Astrocyte (in vitro differentiated cells and primary cell): ENCODE measurements at places on chromosomes 12 and 14. TPM values are rescaled to one million over a fixed set of nuclear protein-coding genes. Genes with fewer than 3 reads are reported as not detected.

The OTOGL gene
- 0.16 and 0.53 TPM in 2 replicates for total RNA-seq

The SLC25A3 gene
- total RNA-seq: 653 and 660 TPM in 2 replicates

DNA sequence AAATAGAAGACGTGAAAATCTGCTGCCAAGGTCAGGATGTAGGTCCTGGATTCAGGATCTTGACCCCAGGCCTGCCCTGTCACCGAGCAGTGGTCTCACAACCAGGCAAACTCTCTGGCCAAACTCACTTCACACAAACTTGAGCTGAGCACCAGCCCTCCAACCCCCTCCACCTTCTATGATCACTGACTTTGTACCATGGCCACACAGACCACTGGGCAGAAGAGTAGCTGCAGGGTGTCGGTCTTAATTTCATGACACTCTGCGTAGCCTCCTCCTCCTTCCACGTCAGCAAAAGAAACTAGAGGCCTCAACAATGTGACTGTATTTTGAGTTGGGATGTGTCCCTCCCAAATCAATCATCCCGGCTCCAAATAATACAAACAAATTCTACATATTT, 7.2 kb upstream of the TBX3 start:
- H3K27me3 ChIP-seq: peaks cover 97% of the 10 kb centered on the region
- DNase-seq: no peak
- no peaks in the 10 kb centered on the region for H3K36me3 ChIP-seq
- H3K27ac ChIP-seq: no peak overlapping the region

The AMDHD1 gene
- 0.52 and 0.62 TPM in 2 replicates for total RNA-seq

DNA sequence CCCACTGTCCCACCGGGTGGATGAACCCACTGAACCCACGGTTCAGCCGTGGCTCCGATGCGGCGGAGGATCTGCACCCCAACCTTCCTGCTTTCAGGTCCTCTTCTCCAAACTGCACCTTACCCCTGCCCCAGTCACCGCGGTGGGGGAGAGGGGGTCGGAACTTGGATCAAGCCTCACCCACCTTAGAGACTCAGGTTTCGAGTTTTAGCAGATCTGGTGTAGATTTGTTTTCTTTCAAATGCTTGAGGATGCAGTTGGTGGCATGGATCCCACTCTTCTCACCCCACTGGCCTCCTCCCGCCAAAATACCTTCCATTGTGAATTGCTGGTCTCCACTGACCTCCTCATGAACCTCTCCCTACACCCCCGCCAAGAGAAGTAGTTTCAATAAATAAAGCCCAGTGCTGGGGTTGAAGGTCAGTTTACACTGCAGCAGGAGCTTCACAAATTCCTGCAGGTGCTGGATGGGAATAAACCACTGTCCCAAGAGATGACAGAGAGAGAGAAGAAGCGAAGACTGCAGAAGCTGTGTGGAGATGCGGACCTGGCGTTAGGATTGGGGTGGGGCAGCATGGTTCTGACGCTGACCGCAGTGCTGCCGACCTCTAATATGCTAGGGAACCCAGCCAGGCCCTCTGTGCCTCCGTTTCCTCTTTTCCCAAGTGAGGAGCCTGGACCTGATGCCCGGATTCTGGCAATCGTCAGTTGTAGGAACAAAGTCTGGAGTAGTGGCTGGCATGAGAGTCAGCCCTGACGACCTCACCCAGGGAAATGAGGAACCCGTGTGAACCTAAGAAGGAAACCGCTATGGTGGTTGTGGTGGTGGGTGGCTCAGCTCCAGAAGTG, 7.4 kb downstream of the TTC6 start:
- no peaks in the 10 kb centered on the region for H3K4me1 ChIP-seq
- no peaks in the 10 kb centered on the region for H3K36me3 ChIP-seq
- no peak for DNase-seq
- H3K27me3 ChIP-seq: peaks cover 88% of the 10 kb centered on the region

GRCh38 chr12:56078931-56079722, 838 bp upstream of the ERBB3 start:
- no peaks in the 10 kb centered on the region for H3K36me3 ChIP-seq
- H3K27ac ChIP-seq: no peak overlapping the region
- peaks cover 6% of the 10 kb centered on the region for H3K4me1 ChIP-seq

DNA sequence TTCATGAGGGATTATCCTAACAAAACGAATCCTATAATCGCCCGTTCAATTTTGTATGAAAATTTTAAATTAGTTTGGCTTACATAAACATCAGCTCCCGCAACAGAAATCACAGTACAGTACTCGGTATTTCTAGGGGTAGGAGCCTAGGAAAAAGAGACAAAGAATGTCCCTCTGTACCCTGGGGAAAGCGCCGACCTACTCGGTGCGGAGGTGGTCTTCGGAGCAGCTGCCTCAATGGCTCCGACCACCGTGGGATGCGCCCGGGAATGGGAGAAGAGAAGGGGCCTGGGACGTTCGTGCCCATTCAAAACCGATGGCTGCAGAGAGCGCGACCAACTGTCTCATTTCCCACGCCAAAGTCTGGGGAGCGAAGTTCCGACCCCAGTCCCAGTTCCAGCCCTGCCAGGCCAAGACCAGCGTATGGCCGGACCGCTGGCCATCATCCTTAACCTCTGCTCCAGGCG, 618 bp downstream of the GNPNAT1 start:
- peak overlapping the region; percentile 87 for H3K27ac ChIP-seq
- H3K4me1 ChIP-seq: peaks cover 17% of the 10 kb centered on the region
- H3K4me3 ChIP-seq: peak overlapping the region; percentile 94
- H3K27me3 ChIP-seq: no peaks in the 10 kb centered on the region

DNA sequence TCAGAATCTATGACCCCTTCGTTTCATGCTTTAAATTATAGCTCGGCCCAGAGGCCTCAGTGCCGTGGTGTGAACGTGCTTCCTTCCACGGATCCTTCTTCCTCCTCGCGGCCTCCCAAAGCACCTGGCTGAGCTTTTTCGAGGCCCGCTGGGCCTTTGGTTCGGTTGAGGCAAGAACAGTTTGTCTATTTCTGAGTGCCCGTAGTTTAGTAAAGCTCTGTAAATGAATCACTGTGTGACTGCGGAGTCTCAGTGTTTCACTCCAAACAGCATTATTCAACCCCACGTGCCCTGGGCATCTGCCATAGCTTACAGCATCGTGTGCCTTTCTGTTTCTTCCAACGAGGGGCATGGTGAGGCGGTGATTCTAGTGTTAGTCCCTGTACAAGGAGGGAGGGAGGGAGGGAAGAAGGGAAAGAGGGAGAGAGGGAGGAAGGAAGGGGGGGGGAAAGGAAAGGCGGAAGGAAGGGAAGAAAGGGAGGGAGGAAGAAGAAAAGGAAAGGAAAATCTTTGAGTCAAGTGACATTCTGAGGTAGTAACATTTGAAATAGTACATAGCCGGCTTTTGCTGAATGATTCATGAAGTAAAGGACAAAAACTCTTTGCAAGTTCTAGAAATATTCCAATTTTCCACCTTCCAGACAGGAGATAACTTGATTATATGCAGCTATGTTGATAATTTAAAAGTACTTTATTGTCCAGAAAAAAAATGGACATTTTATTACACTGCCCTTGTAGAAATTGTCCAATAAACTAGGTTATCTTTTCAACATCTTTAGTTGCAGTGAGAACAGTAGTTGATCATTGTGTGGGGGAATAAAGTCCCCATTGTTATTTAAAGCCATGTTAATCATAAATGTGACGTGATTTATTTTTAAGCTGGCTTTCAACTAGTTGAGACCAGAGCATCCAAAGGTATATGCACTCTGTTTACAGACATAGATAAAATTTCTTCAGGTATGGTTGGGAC, 1.2 kb upstream of the TRIM9 start:
- H3K27ac ChIP-seq: peak overlapping the region; percentile 68
- no peaks in the 10 kb centered on the region for H3K36me3 ChIP-seq
- H3K4me1 ChIP-seq: peaks cover 21% of the 10 kb centered on the region
- peak; percentile 46 for DNase-seq

The NPFF gene
- total RNA-seq: 0.82 TPM in 1 of 2 replicates, not detected in the other

The PRR4 gene
- 1.1 and 2.2 TPM in 2 replicates for total RNA-seq

The DTX1 gene
- total RNA-seq: 4.6 and 5.5 TPM in 2 replicates

The SCFD1 gene
- 82.2 and 93.5 TPM in 2 replicates for total RNA-seq

The KLRF1 gene
- total RNA-seq: not detected in 2 replicates

DNA sequence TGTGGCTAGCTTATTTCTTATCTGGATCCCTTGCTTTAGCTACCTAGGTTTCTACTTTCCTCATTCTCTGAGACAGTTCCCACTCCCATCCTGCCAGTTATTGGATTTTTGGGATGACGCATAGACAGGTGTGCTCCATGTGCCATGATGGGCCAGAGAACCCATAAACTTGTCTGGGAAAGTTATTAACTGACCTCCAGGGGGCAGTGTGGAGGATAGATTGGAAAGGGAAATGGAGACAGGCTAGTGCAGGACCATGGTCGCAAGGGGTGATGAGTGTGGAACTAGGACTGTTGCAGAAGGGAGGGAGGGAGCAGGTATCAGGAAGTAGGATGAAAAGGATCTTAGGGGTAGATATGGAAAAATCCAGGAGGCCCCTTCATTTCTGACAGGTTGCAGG, 80.3 kb downstream of the ESRRB start:
- no peaks in the 10 kb centered on the region for H3K4me1 ChIP-seq
- H3K27ac ChIP-seq: no peak overlapping the region
- no peaks in the 10 kb centered on the region for H3K36me3 ChIP-seq
- no peak overlapping the region for H3K4me3 ChIP-seq

GRCh38 chr12:56202366-56202765, 13.1 kb upstream of the SMARCC2 start:
- no peak overlapping the region for H3K4me3 ChIP-seq
- H3K36me3 ChIP-seq: peaks cover 30% of the 10 kb centered on the region
- H3K4me1 ChIP-seq: peaks cover 7% of the 10 kb centered on the region
- no peak overlapping the region for H3K27ac ChIP-seq
- DNase-seq: no peak

DNA sequence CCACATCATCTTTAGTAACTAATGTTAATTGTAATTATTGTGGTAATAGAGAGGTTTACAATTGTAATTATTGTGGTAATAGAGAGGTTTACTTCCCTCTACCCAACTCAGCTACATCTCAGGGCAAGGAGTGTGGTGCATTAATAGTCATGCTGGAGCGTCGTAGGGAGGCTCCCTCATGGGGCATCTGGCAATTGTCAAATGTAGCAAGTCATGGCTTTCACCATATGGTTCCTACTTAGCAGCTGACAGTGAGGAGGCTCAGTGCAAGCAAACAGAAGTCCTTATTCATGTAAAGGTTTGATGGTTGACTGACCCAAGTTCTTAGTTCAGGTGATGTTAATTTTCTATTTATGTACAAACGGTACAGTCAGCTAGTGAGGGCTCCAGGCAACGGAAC, 1012.0 kb downstream of the FLRT2 start:
- no peak overlapping the region for H3K4me3 ChIP-seq
- H3K27me3 ChIP-seq: no peaks in the 10 kb centered on the region
- no peaks in the 10 kb centered on the region for H3K36me3 ChIP-seq
- no peak overlapping the region for H3K27ac ChIP-seq
- no peak for DNase-seq

The MBIP gene
- 19.6 and 22.3 TPM in 2 replicates for total RNA-seq

- peaks cover 3% of the 10 kb centered on the region for H3K36me3 ChIP-seq
- H3K27me3 ChIP-seq: no peaks in the 10 kb centered on the region
- H3K27ac ChIP-seq: peak overlapping the region; percentile 94
- H3K4me1 ChIP-seq: peaks cover 6% of the 10 kb centered on the region
Observed at GRCh38 chr14:92122351-92122677, 545 bp downstream of the CPSF2 start.

DNA sequence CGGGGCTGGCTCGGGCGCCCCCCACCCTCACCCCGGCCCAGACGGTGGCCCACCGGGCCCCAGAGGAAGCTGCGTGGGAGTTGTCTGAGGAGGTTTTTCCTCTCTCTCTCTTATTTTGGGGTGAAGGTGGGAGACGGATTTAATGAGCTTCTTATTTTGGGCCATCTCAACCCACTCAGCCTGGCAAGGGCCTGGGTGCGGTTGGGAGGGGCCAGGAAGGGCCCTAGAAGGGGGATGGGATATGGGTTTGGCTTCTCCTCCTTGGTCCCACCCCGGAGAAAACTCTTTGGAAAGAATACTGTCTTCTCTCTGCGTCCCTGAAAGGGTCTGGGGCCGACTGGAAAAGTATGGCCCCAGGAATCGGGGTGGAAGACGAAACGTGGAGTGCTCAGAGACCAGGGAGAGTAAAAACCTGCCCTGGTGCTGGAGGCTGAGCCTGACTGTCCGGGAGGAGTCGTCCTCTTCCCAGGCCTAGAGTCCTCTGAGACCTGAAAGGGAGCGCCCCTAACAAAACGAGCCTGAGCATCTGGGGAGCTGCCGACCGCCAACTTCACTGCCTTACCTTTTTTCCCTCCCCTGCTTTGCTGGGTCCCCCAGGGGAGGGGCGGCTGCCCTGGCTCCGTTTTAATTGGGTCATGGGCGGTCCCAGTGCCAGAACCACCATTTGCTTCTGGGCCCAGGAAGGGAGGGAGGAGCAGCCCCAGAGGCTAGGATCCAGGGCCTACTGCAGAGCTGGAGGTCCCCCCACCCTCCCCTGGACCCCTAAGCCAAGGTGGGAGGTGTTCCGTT, 1.6 kb downstream of the MMP14 start:
- H3K27me3 ChIP-seq: no peaks in the 10 kb centered on the region
- H3K4me1 ChIP-seq: peaks cover 16% of the 10 kb centered on the region
- peak; percentile 41 for DNase-seq
- peak overlapping the region; percentile 93 for H3K4me3 ChIP-seq
- peaks cover 42% of the 10 kb centered on the region for H3K36me3 ChIP-seq
- H3K27ac ChIP-seq: peak overlapping the region; percentile 92

- H3K4me1 ChIP-seq: peaks cover 15% of the 10 kb centered on the region
- DNase-seq: peak; percentile 92
- H3K27me3 ChIP-seq: no peaks in the 10 kb centered on the region
- H3K27ac ChIP-seq: peak overlapping the region; percentile 68
Observed at GRCh38 chr14:87869619-87870583, 123.1 kb downstream of the GALC start.

The RND1 gene
- total RNA-seq: 2.2 and 2.4 TPM in 2 replicates
